H9 (cell line): ENCODE measurements at places on chromosomes 7 and 10.

GRCh38 chr7:112575864-112576263 lies 95.1 kb downstream of the LSMEM1 start:
- DNase-seq: no peak

GRCh38 chr7:30771880-30772425 lies 736 bp downstream of the MINDY4 start:
- DNase-seq: no peak

DNA sequence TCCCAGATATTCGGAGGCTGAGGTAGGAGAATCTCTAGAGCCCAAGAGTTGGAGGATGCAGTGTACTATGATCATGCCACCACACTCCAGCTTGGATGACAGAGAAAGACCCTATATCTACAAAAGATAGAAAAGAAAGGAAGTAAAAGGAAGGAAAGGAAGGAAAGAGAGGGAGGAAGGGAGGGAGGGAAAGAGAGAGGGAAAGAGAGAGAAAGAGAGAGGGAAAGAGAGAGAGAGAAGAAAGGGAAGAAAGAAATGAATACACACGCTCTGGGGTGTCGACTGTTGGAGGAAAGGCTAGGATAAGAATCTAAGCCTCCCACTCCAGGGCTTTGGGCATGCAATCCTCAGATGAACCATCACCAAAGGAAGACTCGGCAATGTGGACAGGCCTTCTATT lies 69.9 kb downstream of the PARD3 start:
- no peak for DNase-seq

GRCh38 chr7:98981701-98982100 lies 103.4 kb downstream of the TRRAP start:
- DNase-seq: no peak

GRCh38 chr10:33067917-33068316 lies 109.9 kb upstream of the ITGB1 start:
- DNase-seq: no peak

DNA sequence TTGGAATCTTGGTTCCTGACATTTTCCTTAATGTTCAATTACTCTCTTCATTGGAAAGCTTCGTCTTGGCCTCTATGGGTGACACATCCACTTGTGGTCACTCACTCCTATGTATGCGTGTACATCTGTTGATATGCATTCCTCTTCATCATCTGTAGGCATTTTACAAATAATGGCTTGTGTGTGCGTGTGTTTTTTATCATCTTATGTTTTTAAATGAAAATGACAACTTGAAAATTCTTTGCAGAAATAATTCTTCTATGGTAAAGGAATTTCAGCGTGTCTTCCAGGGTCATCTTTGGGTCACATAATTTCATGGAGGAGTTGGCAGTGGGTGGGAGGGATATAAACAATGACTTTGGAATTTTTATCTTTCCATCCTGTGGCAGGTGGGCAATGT lies 925.1 kb downstream of the LRMDA start:
- no peak for DNase-seq

DNA sequence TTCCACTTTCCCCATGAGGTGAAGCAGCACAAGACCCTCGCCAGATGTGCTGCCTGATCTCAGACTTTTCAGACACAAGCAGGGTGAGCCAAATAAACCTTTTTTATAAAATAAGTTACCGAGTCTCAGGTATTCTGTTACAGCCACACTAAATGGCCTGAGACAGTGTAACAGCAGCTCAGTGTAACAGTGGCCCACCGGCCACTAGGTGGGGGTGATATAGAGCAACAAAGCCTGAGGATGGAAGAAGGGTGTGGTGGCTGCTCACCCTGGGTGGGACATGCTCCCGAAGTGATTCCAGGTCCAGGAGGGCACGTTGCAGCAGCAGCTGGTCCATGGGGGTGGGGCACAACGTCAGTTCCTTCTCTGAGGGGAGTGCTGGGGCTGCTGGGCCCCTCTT lies 44.6 kb downstream of the BMS1 start:
- peak; percentile 71 for DNase-seq

DNA sequence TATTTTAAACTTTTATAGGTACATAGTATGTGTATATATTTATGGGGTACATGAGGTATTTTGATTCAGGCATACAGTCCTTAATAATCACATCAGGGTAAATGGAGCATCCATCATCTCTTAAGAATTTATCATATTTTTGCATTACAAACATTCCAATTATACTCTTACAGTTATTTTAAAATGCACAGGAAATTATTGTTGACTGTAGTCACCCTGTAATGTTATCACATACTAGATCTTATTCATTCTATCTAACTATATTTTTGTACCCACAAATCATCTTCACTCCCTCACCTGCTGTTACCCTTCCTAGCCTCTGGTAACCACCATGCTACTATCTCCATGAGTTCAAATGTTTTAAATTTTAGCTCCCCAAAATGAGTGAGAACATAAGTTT lies 56.3 kb upstream of the FAM3C start:
- DNase-seq: no peak
